Lower lobe of right lung (tissue), 2 donors: ENCODE measurements at places on chromosomes 13 and 19. TPM values are rescaled to one million over a fixed set of nuclear protein-coding genes. Genes with fewer than 3 reads are reported as not detected.

DNA sequence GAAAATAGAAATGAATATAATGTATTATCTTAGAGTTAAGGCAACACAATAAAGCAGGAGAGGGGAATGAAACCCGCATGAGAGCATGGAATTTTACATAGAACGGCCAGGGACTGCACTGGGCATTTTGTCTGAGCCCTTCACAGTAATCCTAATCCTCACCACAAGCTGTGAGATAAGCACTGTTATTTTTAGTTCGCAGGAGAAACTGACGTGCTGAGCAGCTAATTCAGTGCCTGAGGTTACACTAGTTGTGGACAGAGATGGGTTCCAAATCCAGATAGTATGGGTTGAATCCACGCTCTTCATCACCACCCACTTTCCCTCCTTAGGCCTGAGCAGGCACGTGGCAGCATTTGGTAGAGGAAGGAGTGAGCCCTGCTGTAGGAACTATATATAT, 24.8 kb upstream of the ZNF527 start:
- no peak for DNase-seq

DNA sequence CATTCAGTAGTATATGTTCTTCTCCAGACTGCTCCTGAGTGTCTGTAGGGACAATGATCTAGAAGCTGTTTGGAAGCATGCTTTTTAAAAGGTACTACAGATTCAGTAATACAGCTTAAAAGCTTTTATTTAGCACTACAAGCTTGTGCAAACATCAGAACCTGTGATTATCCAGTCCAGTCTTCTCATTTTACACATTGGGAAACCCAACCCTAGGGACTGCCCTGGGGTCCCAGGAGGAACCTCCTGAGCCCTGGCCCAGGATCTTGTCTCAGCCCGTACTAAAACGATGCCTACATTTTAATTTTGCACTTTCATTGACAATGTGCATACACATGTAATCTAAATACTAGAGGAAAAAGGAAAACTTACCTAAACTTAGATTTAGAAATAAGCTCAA, 12.5 kb downstream of the DOCK9 start:
- no peak for DNase-seq

Gene SHISA7
- total RNA-seq = not detected

DNA sequence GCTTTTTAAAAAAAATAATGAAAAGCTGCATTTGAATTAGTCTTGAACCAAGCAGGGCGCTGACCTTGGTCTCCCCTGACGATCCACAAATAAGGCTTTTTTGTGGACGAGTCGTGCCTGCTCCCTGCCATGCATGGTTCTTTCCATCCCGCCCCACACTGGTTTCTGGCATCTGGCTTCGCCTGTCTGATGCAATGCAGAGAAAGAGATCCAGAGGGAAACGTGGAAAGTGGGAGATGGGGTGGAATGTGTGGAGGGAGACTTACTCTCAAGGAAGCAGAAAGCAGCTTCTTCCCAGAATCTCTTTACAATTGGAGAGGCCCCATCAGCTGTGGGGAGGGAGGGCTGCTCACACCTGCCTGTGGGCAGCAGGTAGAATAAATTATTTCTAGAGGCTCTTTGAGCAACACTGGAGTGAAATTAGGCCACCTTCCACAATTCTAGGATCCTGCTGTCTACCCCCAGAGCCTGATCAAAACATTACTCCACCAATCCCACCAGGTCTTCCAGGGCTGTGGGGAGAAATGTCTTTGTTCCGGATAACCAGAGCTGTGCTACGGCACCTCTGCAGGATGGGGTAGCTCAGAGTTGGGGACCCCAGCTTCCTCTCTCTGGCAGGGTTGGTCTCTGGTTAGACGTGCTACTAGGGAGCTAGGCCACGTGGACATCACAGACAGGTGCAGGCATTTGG, 183.5 kb downstream of the UQCRFS1 start:
- no peak for DNase-seq

GRCh38 chr13:24244802-24245201, 64.6 kb upstream of the C1QTNF9 start:
- no peak for DNase-seq

Gene FCGBP
- total RNA-seq = 95.3 TPM

DNA sequence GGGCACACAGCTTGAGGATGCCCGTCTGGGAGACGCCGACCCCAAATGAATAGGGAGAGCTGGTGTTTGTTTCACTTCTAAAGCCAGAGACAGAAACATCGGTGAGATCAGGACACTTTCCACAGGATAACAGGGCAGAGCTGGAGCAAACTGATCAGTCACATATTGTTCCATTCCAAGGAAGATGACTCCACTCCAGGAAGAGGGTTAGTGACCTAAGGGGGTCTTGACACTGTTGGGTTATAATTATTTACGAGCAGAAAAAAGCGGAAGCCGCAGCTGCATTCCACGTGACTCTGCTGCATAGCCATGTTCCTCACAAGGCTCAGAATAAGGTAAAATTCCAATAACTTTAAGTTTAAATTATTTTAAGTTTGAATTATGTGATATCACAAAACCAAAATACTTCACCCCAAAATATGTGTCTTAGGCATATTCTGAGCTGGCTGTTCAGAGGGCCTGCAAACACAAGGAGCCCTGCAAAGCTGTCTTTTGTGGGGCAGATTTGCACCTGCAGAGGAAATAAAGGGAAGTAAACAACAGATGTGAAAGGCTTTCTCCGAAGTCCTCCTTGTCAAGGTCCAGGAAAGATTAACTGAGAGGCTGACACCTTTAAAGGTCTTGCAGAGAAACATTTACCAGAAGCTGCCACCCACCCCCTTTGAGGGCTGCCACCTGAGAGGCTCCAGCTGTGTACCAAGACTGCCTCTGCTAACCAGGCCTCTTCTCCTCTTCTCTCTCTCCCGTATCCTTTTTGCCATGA, 819.2 kb downstream of the UQCRFS1 start:
- DNase-seq = no peak

Gene ZNF43
- total RNA-seq = 14.8 TPM

Gene SMAD9
- 17.6 TPM for total RNA-seq

DNA sequence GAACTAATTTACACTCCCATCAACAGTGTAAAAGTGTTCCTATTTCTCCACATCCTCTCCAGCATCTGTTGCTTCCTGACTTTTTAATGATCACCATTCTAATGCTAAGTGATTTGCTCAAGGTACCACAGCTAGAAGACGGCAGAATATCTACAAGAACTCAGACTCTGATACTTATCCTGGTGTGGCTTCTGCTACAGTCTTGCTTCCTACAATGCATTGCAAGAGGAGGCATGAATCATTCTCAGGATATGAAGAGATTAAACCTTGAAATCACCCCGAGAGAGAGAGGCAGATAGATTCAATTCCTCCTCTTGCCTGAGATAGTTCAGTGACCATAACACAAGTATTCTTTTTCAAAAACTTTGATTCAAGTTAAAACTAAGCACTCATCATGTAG, 306.4 kb downstream of the TBC1D4 start:
- no peak for DNase-seq

Gene KLK6
- total RNA-seq = not detected

DNA sequence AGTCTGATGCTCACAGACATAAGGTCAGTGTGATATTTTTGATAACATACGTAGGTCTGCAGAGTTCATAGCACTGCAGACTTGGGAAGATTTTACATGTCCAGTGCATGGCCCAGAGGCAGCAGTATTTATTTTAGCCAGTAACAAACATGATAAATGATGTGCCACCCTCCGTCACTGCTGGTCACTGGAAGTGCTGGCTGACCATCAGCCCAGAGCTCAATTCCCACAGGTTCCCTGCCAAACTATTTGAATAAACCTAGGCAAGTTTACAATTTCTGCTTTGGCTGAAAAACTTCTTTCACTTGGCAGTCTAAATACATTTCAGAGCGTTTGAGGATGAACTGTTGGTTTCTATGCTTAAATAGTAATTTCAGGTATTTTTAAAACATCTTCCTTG, 135.5 kb upstream of the EDNRB start:
- DNase-seq = no peak

DNA sequence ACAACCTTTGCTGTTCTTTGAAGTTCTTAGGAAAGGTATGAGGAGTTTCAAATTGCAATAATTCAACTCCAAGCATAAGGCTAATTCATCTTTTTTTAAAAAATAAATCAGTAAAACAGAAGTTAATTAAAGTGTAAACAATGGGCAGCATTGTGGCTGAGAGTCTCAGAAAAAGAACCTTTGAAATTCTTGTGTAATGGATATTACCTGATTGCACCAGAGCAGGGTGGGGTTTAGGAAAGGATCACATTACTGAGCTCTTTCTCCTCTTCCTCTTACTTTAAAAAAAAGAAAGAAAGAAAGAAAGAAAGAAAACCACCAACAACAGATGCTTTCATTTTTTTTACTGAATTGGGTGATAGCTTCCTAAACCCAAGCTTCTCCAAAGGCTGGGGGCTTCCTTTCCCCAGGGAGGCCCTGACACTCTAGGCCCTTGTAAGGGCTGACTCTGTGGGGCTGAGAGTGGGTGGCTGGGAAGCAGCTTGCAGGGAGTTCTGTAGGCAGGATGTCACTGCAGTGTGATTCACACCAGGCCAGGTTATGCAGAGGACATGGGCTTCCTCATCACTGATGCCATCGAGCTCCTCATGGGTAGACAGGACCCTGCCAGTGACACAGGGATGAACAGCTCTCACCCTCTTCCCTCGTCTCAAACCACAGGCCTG, 564.5 kb downstream of the FGF9 start:
- no peak for DNase-seq

Gene ZNF682
- 4.6 TPM for total RNA-seq

DNA sequence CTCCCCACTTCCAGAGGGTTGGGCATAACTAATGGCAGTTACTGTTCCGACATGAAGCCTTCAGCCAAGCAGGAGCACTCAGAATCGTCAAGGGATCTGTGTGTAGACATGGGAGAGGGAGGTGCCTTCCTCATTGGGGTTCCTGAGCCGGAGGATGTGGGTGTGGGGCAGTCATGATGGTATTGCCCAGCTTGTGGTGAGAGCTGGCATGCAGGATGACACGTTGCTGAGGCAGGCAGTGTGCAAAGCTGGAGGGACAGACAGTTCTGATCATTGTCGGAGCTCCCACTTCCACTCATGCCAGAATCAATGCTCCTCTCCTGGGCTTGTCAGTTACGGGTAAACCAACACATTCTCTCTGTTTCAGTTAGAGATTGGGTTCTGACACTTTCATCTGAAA, 83.9 kb upstream of the TSC22D1 start:
- no peak for DNase-seq

DNA sequence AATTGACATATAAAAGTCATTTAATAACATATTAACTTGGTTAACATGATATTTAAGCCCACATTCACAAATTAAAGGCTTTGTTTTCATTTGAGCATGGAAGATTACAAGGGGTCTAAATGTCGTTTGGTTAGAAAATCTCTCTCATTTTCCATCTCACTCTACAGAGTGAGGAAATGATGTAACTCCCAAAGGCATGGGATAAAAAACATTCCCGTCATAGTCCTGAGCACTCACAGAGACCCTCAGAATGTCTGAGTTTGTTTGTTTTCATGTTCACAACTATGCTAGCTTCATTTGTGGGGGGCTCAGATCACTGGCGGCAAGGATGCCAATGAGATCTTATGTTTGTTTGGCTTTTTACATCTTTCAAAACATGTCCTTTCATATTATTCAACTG, 307.5 kb downstream of the TBC1D4 start:
- no peak for DNase-seq

GRCh38 chr19:55304279-55304978, 20.6 kb downstream of the BRSK1 start:
- DNase-seq = no peak

GRCh38 chr13:111114362-111115060, 599 bp upstream of the ARHGEF7 start:
- DNase-seq = no peak

DNA sequence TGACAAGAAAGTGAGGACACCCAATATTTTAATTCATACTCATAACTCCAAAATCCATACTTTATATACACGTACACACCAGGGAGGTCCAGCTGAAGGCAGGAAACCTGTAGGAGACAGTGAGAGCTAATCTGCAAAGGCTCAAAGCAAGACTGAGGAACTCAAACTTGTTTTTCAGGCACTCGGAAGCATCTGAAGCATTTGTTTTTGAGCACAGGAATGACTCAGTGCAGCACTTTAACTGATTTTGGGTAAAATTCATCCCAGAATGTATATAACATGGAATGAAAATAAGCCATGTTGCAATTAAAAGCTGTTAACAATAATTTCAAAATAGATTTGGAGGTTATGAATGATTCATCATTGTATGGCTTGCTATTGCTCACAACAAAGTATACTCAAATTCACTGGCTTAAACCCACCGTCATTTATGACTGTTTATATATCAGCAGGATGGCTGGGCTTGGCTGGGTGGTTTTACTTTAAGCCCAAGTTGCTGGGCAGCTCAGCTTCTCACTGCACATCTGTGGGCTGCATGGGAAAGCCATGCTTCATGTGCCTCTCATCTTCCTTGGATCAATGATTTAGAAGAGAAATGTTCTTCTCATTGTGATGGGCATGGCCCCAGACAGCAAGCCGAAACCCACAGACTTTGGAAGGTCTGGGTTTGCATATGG, 177.0 kb downstream of the RFC3 start:
- no peak for DNase-seq

- no peak for DNase-seq
These were observed 69.7 kb downstream of the UFM1 start for GRCh38 chr13:38419312-38419873.

Gene AKT2
- 102 TPM for total RNA-seq

DNA sequence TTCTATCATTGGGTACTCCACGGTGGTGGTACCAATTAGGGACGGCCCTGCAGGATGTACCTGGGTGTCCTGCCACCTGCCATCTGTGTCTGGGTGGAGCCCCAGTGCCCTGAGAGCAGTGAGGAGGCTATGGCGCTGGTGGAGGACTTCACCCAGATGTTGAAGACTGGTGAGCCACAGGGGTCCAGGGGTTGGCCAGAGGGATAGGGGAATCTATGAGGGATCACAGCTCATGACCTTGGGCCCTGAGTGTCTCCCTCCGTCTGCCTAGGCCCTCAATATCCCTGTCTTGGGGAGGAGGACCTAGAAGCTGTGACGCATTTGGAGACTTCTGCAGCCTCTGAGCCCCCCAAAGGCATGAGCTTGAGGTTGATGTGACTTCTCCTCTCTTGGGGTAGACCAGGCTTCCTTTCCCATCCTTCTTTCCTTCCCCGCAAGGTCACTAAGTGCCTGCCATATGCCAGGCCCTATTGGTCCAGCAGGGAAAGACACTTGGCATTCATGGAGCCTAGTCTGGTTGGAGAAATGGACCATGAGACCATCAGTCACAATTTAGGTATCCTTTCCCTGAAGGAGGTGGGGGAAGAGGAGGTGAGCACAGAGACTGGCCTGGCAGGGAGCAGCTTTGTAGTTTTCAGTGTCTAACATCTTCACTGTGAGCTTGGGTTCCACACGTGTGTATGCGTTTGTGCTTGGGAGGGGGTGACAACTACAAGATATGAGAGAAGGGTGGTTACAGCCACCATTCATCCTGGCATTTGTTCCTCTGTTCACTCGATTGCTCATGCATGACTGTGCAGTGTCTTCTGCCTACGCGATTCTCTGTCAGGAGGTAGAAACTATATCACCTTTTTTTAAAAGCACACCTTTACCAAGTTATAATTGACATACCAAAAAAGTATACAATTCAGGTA, 5.1 kb upstream of the MZF1 start:
- DNase-seq = no peak

- no peak for DNase-seq
These were observed 45.3 kb downstream of the CDK8 start for GRCh38 chr13:26299168-26299750.

Gene ATP7B
- 6.3 TPM for total RNA-seq
